Spinal cord (tissue), 10 donors: ENCODE measurements at places on chromosomes 2 and 18.

DNA sequence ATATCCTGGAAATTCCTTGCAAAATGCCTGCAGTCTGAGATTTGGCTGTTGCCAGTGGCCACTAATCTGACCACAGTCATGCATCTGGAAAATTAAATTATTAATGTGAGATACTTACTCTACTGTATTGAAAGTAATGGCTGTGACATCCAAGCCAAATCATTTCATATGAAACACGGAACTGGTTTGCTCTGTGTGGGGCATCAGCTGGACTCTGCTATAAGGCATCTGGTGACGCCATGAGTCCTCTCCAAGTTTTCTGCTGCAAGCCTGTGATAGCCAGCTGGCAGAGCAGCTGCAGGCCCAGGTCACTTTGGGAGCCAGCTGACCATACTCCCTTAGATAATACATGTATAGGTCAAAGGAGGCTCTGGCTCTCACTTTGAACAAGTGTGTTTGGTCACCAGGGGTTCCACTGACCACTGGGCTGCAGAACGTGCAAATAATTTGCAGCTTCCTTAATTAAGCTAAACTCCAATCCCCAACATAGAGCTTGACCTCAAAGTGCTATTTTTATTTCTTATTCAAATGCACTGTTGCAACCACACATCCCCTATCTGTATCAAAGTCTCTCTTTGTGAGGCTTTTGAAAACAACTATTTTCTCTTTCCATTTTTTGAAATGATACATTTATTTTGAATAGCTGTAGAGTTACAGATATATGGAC, 152.9 kb downstream of the NCKAP5 start:
- no peaks in the 10 kb centered on the region for H3K36me3 ChIP-seq
- DNase-seq, result no peak
- no peak overlapping the region for H3K27ac ChIP-seq

- DNase-seq, result no peak
- H3K27ac ChIP-seq, result no peak overlapping the region
Observed at GRCh38 chr2:240571314-240571973, 3.2 kb downstream of the RNPEPL1 start.

- H3K4me1 ChIP-seq, result no peaks in the 10 kb centered on the region
- no peak for DNase-seq
- H3K27ac ChIP-seq, result no peak overlapping the region
- H3K36me3 ChIP-seq, result no peaks in the 10 kb centered on the region
- H3K27me3 ChIP-seq, result no peaks in the 10 kb centered on the region
Observed at GRCh38 chr18:30987467-30988241, 54.9 kb downstream of the DSC3 start.

DNA sequence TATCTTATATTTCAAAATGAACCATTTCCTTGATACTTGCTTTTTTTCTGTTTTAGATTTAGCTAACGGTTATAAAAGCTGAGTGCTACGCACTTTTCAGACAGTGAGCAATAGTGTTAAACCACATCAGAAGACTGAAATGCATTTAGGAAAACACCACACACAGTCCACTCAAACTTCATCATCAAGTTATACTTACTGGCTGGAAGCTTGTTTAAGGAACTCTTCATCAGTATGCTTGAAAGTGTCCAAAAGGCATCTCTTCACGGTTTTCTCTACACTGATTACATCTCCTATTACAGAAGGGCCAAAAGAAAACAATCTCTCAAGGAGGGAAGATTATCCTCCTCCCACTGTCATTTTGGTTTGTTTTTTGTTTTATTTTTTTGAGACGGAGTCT, 19.7 kb downstream of the ILKAP start:
- H3K4me1 ChIP-seq, result no peaks in the 10 kb centered on the region
- H3K27me3 ChIP-seq, result no peaks in the 10 kb centered on the region
- DNase-seq, result no peak
- H3K27ac ChIP-seq, result no peak overlapping the region

GRCh38 chr2:199456383-199457146, 1.2 kb downstream of the SATB2 start:
- H3K27ac ChIP-seq, result no peak overlapping the region
- no peak for DNase-seq
- peaks cover 31% of the 10 kb centered on the region for H3K4me1 ChIP-seq
- H3K27me3 ChIP-seq, result peaks cover 67% of the 10 kb centered on the region

- no peaks in the 10 kb centered on the region for H3K4me1 ChIP-seq
- H3K27ac ChIP-seq, result no peak overlapping the region
- no peak overlapping the region for H3K4me3 ChIP-seq
- H3K36me3 ChIP-seq, result no peaks in the 10 kb centered on the region
Observed at GRCh38 chr2:43461453-43462073, 134.3 kb downstream of the THADA start.

GRCh38 chr2:113376253-113376912, 61.1 kb upstream of the ZNG1B start:
- H3K36me3 ChIP-seq, result no peaks in the 10 kb centered on the region
- no peaks in the 10 kb centered on the region for H3K4me1 ChIP-seq
- no peak for DNase-seq
- no peaks in the 10 kb centered on the region for H3K27me3 ChIP-seq
- no peak overlapping the region for H3K27ac ChIP-seq

- no peak overlapping the region for H3K4me3 ChIP-seq
- no peak overlapping the region for H3K27ac ChIP-seq
- DNase-seq, result no peak
- no peaks in the 10 kb centered on the region for H3K4me1 ChIP-seq
Observed at GRCh38 chr18:30999186-30999585, 43.4 kb downstream of the DSC3 start.

GRCh38 chr2:106267997-106268396, 73.9 kb upstream of the UXS1 start:
- H3K4me3 ChIP-seq, result no peak overlapping the region
- peaks cover 3% of the 10 kb centered on the region for H3K27me3 ChIP-seq
- peaks cover 16% of the 10 kb centered on the region for H3K4me1 ChIP-seq
- no peak overlapping the region for H3K27ac ChIP-seq
- DNase-seq, result no peak
- no peaks in the 10 kb centered on the region for H3K36me3 ChIP-seq

DNA sequence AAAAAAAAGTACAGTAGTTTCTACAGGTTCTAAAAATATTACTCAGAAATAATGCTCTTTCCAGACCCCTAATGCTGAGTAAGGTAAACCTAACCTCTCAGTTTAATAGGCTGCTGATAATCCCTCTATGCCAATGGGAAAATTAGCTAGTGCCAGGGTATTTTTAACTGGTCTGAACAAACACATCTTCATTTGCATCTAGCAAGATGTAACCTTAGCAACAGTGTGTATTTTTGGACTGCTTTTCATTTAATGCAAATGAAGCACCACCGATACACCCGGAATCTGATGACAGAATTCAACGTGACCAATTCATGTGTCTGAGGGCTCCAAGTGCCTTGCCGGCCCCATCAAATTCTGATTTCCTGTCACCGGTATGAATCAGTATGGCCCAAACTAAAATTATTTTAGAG, 47.4 kb upstream of the CYRIA start:
- no peak overlapping the region for H3K4me3 ChIP-seq
- H3K27me3 ChIP-seq, result no peaks in the 10 kb centered on the region
- no peak for DNase-seq
- peaks cover under 1% of the 10 kb centered on the region for H3K4me1 ChIP-seq

DNA sequence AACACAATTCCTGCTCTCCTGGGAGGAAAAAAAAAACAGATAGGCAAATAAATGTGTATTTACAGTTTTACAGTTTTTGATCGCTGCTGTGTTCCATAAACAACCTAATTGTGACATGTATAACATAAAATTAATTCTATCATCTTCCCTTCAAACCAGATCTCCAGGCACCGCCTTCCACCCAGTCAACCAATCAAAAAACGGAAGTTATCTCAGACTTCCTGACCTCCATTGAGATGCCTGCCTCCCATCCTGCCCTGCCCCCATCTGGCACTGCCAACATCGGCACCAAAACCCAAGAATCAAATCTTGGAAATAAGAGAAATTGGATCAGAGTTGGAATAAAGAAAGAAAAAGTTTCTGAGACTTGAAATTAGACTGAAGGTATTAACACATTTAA, 3.1 kb upstream of the RIOK3 start:
- no peak for DNase-seq
- no peak overlapping the region for H3K27ac ChIP-seq
- H3K27me3 ChIP-seq, result no peaks in the 10 kb centered on the region
- H3K36me3 ChIP-seq, result peaks cover 6% of the 10 kb centered on the region

GRCh38 chr2:181991171-181991885, 5.7 kb downstream of the PPP1R1C start:
- no peak overlapping the region for H3K4me3 ChIP-seq
- DNase-seq, result no peak
- H3K4me1 ChIP-seq, result no peaks in the 10 kb centered on the region
- no peak overlapping the region for H3K27ac ChIP-seq
- H3K27me3 ChIP-seq, result no peaks in the 10 kb centered on the region

GRCh38 chr2:43462866-43463641, 132.8 kb downstream of the THADA start:
- no peak overlapping the region for H3K27ac ChIP-seq
- H3K4me3 ChIP-seq, result no peak overlapping the region
- DNase-seq, result no peak
- H3K36me3 ChIP-seq, result no peaks in the 10 kb centered on the region

DNA sequence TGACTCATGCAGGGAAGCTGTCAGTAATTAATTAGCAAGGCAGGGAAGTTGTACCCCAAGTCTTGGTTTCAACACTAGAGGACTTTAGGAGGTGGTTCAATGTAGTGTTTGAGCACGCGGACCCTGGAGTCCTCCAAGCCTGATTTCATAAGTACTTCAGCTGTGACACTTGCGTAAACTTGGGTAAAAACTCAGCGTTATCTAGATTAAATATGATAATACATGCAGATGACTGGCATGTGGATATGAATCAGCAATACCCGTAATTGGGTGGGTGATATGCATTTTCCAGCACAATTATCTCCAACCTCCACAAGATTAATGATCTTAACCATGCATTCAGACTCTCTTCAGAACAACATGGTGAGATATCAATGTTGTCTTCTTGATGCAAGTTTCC, 5.2 kb downstream of the UGT1A7 start:
- DNase-seq, result no peak
- H3K27ac ChIP-seq, result no peak overlapping the region
- H3K4me3 ChIP-seq, result no peak overlapping the region
- H3K4me1 ChIP-seq, result no peaks in the 10 kb centered on the region
- H3K36me3 ChIP-seq, result no peaks in the 10 kb centered on the region
- no peaks in the 10 kb centered on the region for H3K27me3 ChIP-seq

- DNase-seq, result peak; percentile 70
- H3K36me3 ChIP-seq, result peaks cover 2% of the 10 kb centered on the region
- peak overlapping the region; percentile 96 for H3K4me3 ChIP-seq
- H3K27ac ChIP-seq, result no peak overlapping the region
- H3K27me3 ChIP-seq, result no peaks in the 10 kb centered on the region
Observed at GRCh38 chr2:8685697-8686358, 4.0 kb downstream of the ID2 start.

DNA sequence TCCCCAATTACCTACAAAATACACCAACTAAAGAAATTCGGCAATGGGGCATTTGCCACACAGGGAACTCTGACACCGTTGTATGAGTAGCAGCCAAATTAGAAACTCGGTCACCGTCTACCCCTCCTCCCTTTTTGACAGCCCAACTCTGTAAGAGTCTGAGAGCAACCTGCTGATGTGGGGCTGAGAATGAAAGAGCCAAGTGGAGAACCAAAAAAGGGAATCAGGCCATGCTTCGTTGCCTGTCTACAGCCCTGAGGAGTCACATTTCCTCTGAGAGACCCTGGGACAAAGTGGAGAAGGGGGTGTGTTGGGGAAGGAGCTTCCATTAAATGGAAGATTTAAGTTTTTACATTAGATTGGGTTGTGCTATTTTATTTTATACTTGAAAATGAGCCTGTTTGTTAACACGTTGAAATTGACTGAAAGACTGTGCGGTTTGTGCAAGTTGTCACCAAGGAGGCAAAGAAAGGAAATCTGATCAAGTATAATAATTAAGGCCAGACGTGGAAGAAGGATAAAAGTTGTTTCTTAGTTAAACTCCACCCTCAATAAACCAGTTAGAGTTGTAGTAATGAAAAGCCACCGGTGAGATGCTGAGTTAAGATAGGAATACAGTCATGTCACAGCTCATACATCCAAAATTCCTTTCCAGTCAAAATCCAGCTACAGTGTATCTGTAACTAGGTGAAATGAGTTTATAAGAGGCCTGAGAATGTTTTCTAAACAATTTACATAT, 131.7 kb upstream of the CREB1 start:
- H3K4me3 ChIP-seq, result no peak overlapping the region
- no peaks in the 10 kb centered on the region for H3K36me3 ChIP-seq
- no peaks in the 10 kb centered on the region for H3K27me3 ChIP-seq
- H3K4me1 ChIP-seq, result no peaks in the 10 kb centered on the region
- DNase-seq, result no peak

- peaks cover 100% of the 10 kb centered on the region for H3K27me3 ChIP-seq
- H3K27ac ChIP-seq, result no peak overlapping the region
- peak; percentile 85 for DNase-seq
- no peaks in the 10 kb centered on the region for H3K36me3 ChIP-seq
Observed at GRCh38 chr2:172103471-172104272, 972 bp upstream of the DLX2 start.

GRCh38 chr2:46477925-46478324, 1.4 kb upstream of the TMEM247 start:
- H3K27me3 ChIP-seq, result no peaks in the 10 kb centered on the region
- no peak for DNase-seq
- H3K27ac ChIP-seq, result no peak overlapping the region

DNA sequence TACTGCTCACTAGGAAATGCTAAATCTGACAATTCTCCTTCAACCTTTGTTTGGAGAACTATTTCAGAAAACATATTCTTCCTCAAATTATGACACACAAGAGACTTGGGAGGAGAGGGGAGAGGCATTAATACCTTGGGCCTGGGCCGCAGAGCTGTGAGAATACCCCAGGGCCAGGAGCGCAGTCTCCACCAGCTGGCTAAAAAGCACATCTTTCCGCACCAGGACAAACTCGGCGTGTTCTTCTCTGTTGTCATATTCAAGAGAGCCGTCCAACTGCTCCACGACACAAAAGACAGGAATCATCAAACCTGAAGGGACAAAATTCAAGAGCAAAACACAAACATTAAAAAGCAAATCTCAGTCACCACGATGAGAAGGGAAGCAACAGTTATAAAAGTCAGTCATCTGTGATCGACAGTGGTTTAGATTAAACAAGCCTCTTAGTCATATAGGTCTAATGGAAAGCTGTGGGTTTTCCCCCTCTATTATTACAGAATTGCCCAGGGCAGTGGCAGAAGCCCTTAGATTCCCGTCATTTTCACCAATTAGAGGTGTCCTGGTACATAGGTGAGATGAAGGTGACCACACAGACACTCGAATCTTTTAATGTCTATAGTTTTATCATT, 24.4 kb downstream of the SATB2 start:
- H3K4me1 ChIP-seq, result no peaks in the 10 kb centered on the region
- DNase-seq, result no peak
- H3K27me3 ChIP-seq, result peaks cover 6% of the 10 kb centered on the region
- H3K27ac ChIP-seq, result no peak overlapping the region

DNA sequence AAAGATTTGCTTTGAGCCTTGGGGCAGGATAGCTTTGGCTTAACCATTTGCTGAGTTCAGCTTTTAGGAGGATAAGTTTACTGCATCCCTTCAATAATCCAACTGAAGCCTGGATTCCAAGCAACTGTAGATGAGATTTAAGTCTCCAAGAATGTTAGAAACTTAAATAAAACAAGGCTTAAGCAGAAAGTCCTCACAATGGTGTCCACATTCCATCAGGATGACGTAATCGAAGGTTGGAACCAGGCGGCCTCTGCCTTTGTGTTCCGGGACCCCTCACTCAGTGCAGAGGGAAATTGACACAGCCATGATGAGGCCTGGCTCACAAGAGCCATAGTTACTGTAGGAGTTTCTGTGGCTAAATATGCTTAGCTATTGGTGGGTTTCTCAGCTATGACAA, 260.4 kb downstream of the LPIN1 start:
- H3K4me1 ChIP-seq, result no peaks in the 10 kb centered on the region
- DNase-seq, result no peak
- no peak overlapping the region for H3K27ac ChIP-seq
- H3K36me3 ChIP-seq, result no peaks in the 10 kb centered on the region
